Activated CD4-positive, CD25-positive, alpha-beta regulatory T cell (primary cell): ENCODE measurements at places on chromosomes 3 and 15.
A peak's percentile ranks its signal among the peaks of the same experiment; 100 is the strongest.

DNA sequence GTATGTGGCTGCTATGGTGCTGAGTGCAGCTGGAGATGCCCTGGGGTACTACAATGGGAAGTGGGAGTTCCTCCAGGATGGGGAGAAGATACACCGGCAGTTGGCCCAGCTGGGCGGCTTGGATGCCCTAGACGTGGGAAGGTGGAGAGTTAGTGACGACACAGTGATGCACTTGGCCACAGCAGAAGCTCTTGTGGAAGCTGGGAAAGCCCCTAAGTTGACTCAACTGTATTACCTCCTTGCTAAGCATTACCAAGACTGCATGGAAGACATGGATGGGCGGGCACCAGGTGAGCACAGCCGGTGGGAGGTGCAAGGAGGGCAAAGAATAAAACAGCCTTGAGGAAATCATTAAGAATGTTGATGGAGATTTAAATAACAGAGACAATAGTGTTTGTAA lies 2.9 kb downstream of the ADPRH start:
- DNase-seq: peak; percentile 11

GRCh38 chr3:70527026-70527425 lies 214.6 kb upstream of the MDFIC2 start:
- no peak for DNase-seq

GRCh38 chr3:136750209-136750896 lies 1.8 kb downstream of the STAG1 start:
- DNase-seq: no peak

DNA sequence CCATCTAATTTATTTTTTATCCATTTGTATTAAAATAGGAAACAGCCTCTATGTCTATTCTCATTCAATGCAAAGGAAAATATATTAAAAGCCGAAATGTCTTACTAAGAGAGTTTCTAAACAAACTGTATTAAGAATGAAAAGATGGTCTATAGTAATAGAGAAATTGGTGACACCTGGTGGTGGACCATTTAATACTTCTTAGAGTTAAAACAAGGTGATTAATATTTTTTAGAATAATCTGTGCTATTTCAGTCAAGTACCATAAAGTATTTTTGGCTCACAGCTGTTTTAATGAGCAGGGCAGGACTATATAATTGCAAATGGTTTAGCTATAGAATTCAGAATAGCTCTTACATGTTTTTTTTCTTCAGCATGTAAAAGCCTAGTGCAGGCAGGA lies 55.7 kb downstream of the SYNPR start:
- no peak for DNase-seq

- no peak for DNase-seq
Measured at GRCh38 chr15:93180656-93181055, 91.6 kb upstream of the RGMA start.

DNA sequence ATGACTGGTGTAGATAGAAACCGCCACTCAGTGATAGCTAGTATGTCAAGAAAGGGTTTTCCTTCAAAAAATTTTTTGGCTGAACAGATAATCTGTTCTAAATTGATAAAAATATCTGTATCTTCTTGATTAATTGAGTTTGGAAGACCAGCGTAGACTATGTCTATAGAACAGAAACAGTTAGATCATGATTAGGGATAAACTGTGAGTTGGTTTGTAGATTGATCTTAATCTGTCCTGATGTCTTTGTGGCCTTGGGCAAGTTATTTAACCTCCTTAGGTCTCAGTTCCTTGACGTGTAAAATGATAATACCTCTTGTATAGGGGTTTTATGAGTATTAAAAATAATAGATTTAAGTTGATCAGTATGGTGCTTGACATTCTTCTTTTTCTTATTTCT lies 4.7 kb downstream of the NFKBIZ start:
- no peak for DNase-seq

DNA sequence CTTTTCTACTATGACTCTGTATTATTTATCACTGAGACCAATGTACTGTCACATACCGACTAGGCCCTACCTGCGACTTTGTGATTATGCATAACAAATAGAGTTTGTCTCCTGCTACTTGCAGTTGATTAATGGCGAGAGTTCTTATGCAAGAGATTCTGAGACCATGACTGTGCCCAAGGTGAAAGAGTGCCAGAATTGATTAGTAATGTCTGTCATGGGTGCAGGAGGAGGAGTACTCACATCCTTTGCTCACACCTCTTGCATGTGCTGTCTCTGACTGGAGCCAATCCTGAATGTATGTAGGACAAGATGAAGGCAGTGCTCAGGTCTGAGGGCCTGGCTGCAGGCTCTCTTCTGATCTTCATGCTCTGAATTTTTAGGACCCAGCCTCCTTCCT lies 260.7 kb downstream of the THSD4 start:
- no peak for DNase-seq

- DNase-seq: no peak
Measured at GRCh38 chr15:96838081-96838480, 507.6 kb downstream of the NR2F2 start.

- DNase-seq: no peak
Measured at GRCh38 chr3:176274161-176274560, 923.1 kb downstream of the TBL1XR1 start.

DNA sequence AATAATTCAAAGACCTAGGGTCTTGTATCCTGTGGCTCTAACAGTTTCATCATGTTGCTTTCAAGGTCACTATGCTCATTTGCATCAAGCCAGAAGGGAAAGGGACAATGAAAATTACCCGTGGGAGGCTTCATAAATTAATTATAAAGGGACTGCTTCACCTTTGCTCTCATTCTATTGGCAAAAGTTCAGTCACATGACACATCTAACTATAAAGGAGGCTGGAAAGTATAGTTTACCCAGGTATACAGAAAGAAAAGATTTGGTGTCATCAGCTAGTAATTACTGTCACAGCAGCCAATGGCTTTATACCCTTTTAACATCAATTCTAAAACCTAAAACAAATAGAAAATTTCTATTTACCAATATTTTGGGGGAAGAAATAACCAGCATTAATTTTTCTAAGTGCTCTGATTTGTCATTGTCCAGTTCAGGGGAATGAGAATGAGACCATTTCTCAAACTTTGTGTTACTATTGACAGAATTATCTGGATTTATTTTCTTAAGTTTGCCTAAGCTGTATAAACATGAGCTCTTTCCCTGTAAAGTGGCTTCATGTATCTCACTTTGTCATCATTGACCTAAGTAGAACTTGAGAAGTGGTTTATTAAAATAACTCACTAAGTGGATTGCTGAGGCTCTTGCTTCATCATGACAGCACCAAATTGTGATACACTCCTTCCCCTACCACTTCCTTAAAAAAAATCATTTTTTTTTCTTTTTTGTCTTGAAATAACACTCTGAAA lies 257.7 kb upstream of the PEX5L start:
- no peak for DNase-seq

DNA sequence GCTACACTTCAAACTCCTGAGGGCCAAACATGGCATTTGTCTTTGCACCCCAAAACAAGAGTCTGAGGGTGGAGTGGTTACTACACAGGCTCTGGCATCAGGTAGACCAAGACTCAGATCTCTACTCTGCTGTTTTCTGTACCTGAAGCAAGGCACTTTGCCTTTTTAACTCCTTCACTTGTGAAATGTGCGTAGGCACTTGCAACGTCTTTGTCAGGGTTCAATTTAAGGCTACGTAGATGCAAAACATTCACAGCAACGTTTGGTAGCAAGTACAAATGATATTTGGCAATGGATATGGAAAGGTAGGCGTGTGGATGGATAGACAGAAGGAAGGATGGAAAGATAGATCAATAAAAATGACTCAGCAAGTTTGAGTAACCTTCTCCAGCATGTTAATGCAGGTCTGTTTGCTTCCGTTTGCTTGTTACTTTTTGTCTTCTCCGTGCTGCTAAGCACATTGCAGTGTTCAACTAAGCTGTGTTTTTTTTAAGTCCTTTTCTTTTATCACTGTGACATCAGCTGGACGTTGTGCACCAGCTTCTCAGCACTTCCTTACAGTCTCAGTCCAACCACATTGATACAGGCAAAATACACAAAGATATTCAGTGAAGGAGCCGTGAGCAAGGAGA lies 100.7 kb downstream of the LRTM1 start:
- DNase-seq: no peak

DNA sequence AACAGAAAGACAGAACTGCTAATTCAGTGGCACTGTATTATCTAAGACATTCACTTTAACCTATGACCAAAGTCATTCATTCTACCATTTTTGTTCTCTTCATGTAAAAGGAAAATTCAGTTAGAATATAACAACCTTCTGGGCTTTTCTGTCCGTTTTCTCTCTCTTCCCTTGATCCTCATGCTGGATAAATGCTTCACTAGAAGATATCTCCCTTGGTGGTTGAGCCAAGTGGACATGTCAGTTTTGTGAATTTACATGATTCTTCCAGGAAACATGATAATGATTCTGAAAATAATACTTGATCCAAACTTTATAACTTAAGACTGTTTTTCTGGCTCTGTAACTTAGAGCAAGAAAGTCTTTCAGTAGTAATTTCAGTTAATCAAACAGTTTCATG lies 1012.2 kb downstream of the SQOR start:
- no peak for DNase-seq

- no peak for DNase-seq
Measured at GRCh38 chr3:156899951-156900350, 73.8 kb downstream of the LEKR1 start.

DNA sequence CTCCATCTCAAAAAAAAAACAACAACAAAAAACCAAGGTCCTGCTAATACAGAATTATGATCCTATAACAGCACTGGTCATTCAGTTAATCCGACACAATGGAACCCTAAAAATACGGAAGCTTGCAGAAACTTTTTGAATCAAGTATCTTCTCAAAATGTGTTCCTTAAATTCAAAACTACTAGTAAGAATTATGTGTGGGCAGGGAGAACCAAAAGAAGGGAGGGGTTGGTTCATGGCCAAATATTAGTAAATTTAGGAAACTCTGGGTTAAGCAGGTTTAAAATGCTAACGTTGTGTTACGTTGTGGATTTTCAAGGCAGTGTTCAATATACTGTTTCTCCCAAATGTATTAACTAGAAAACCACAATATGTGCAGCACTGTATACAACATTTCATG lies 115.5 kb downstream of the KLHL25 start:
- DNase-seq: no peak

DNA sequence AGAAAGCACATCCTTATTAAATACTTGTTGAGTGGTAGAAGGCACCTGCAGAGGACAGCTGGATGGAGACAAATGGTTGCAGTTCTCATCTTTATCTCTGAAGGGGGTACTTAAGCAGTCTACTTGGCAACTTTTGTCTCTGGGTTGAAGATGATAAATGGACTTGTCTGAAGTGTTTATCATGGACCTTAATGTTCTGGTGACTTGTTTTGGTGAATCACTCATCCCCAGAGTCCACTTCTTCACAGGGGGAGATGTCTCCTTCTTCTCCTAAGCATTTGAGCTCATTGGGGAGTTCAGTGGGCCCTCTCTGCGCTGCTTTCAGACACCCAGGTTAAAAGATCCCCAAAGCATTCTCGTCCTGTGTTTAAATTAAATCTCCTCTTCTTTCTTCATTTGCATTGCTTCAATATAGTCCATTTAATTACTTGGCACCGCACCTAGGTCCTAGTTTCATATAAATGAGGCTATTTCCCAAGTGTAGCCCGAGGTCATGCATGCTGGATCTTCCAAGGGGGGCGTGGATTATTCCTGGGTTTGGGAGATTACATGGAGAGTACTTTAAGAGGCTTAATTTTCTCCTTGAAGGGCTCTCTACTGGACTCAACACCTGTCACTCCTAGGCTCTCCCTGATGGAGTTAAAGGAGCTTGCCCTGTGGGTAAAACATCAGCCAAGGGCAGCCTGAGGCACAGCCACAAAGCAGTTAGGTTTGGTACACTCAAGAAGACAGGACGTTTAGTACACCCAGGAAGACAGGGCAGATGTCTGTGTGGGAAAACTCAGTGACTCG lies 239.3 kb upstream of the C2CD4B start:
- no peak for DNase-seq

- DNase-seq: no peak
Measured at GRCh38 chr3:176935194-176935888, 261.9 kb downstream of the TBL1XR1 start.

- no peak for DNase-seq
Measured at GRCh38 chr3:13005301-13005700, 67.9 kb downstream of the IQSEC1 start.

DNA sequence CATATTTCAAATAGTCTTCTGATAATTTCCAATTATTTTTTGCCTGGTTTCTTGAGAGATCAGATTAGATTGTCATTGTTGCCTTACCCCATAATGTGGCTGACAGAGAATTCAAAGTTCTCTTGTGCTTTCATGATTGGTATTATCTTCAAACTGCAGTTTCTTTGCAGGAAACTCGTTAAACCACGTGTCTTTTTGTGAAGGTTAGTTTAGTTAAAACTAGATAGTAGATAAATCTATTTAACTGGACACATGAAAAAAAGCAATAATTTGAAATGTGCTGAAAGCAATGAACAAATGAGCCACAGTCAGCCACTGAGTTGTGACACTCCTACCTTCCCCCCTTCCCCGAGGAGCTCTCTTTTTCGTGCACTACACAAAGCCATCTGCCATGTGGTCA lies 327.5 kb upstream of the UMPS start:
- no peak for DNase-seq

- DNase-seq: no peak
Measured at GRCh38 chr3:123405021-123405420, 43.9 kb downstream of the ADCY5 start.

GRCh38 chr3:186651678-186652215 lies 11.5 kb downstream of the FETUB start:
- DNase-seq: no peak

DNA sequence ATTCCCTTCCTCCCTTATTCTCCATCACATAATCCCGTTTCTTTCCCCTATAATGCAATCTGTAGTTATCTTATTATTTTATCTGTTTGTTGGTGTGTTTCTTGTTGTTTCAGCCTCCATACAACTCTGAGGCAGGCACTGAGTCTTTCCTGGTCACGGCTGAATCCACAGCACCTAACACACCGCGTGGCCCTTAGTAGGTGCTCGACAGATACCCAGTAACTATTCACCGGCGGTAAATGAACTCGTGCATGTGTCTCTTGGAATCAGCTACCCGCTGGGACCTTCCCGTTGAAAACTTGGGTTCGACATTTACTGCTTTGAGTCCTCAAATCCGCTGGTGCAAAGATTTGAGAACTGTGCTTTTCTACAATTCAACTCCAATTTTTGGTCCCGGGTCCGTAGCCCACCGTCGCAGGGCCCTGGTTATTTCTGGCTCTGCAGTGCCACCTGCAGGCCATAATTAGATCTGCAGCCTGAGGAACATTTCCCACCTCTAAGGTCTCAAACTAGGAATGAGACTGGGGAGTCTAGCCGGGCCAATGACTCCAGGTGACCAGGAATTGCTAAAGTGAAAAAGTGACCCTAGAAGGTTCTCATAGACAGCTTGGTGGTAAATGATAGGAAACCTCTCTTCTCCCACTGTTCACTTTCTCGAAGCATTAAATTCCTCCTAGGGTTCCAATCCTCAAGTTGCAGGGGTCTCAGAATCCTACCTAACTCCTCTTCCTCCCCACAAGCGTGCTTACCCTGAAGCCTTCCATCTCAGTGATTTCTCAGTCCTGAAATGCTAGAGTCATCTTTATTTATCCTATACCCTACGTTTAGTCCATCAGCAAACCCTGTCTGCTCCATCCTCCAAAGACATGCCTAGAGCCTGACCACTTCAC lies 40.0 kb upstream of the TRH start:
- DNase-seq: no peak
